Stimulated activated CD8-positive, alpha-beta memory T cell treated with anti-CD3 and anti-CD28 coated beads, Interleukin-2, amount 100 ng/mL, for 48 hours (primary cell): ENCODE measurements at places on chromosomes 12 and 14.

GRCh38 chr12:26623136-26623535, 209.9 kb downstream of the ITPR2 start:
- no peak for DNase-seq

DNA sequence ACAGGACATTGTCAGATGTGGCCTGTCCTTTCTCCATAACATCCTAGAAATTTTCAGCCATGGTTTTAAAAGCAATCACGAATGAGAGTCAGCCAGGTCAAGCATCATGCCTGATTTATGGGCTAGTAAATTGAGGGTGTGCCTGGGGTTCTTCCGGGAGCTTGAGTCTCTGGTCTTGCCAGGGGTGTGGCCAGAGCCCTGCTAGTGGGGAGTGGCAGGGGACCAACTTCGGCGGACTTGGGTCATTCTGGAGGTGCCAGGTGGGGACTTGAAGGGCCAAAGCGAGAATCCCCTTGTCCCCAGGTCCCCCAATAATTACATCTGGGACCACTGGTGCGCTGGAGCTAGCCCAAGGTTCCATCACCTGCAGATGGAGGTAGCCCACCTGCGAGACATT, 5.7 kb downstream of the OTUB2 start:
- no peak for DNase-seq

GRCh38 chr12:112179341-112179740, 54.0 kb downstream of the TRAFD1 start:
- DNase-seq, result no peak

GRCh38 chr12:51589060-51589459, 2.0 kb upstream of the SCN8A start:
- no peak for DNase-seq

DNA sequence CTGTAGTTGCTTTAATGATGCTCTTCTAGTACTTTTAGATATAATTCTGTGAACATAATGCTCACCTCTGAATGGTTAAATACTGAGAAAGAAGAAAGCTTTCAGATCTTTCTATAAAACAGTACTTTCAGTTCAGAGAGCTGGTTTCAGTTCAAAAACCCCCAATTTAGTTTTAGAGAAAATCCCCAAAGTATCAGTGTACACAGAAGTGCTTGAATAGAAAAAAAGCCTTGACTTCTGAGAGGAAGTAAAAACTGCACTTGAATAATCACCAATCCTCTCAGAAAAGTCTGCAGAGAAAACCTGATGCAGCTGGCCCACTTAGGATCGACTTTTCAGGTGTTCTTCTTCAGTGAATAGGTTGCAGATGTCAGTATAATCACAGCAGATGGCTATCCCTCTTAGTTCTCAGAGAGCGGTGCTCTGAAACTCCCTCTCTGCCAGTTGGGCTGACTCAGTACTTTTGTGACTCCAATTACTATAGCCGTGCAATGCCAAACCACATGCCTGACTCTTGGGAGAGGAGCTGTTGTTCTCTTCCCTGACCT, 616.3 kb downstream of the LRFN5 start:
- no peak for DNase-seq

DNA sequence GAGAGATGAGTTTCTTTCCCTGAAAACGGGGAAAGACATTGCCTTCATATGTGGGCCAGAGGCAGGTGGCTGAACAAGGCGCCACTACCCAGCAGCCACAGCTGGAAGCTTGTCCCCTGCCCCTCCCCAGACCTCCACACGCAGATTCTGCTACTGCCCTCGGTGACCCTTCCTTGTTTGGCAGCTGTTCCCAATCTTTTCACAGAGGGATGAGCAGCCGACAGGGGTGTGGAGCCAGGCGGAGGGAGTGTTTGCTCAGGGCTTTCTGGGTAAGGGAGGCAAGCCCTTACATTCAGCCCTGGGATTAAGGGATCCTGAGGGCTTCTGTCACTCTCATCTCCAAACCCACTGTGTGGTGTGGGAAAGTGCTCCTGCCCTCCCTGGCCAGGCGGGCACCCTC, 4.5 kb upstream of the KRT4 start:
- DNase-seq, result no peak

DNA sequence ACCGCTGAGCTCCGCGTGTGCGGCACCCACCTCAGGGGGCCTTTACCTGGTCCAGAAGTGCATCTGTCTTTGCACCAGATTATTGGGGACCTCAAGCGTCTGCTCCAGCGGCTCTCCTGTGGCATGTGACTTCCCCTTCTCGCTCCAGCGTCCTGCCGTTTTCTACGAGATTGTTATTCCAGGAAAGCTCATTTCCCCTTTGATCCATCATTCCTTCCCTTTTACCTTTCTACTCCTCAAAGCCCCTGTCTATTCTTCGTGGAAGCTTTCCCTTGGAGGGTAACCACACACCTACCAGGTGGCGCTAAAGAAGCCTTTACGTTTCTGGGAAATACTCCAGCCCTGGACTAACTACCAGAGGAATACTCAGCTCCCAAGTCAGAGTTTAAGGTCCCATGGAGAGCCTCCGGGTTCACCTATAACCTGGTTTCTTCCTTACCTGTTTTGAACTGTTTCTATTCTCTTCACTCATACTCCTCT, 1.5 kb downstream of the FKBP4 start:
- no peak for DNase-seq

DNA sequence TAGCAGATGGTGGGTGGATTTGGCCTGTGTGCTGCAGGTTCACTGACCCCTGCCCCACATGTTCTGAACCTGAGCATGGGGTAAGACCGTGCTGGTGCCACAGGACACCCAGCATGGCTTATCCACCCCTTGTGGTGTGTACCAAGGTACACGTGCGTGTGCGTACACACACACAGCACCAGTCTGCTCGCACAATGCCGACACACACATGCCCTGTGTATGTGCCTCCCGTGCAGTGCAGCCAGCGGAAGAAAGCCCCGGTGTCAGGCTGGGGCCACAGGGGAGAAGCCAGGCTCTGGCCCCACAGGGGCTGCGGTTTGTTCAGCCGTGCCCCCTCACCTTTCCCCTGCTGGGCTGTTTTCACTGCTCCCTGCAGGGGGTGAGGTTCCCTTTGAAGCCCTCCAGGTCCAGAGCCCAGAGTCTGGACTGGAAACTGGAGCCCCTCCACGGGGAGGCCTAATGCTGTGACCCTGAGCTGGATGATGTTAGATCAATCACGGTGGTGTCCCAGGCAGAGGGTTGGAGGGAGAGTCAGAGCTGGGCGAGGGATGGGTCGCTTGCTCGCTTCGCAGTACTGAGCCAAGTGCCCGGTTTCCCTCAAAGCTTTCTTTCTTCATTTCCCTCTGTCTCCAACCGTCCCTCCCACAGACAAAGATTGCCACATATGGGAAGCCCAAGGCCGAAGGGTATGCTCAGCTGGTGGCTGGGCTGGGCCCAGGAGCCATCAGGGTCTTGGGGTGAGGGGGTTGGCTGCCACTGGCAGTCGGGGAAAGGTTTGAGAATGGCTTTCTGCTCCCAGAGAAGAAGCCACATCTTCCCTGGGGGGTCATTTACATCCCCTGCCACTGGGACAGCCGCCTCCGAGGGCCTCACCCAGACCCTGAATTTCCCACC, 6.2 kb downstream of the DTX1 start:
- no peak for DNase-seq

- DNase-seq, result no peak
Measured at GRCh38 chr14:57974896-57975295, 109.0 kb upstream of the SLC35F4 start.

GRCh38 chr12:3378655-3379054, 112.3 kb upstream of the PRMT8 start:
- DNase-seq, result no peak

GRCh38 chr14:57352396-57353170, 37.8 kb upstream of the NAA30 start:
- no peak for DNase-seq

- no peak for DNase-seq
Measured at GRCh38 chr12:41941079-41941478, 203.6 kb downstream of the GXYLT1 start.

GRCh38 chr14:101834800-101835547, 73.5 kb downstream of the PPP2R5C start:
- no peak for DNase-seq

DNA sequence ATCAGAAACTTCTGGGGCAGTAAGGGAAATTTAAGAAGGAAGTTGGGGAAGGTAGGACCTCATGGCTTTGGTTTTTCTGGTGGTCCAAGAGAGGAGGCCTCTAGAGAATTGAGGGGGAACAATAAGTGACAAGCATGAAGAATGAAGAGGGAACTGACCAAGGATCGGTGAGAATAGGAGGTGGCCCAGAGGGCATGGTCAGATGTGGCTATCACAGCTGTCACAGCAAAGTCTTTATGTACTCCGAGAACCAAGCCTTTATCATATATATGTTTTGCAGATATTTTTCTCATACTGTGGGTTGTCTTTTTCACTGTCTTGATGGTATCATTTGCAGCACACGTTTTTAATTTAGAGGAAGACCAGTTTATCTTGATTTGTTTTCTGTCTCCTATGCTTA, 64.3 kb downstream of the PPP2R5C start:
- DNase-seq, result no peak

GRCh38 chr12:52494100-52494499, 1.0 kb upstream of the KRT6A start:
- DNase-seq, result no peak

DNA sequence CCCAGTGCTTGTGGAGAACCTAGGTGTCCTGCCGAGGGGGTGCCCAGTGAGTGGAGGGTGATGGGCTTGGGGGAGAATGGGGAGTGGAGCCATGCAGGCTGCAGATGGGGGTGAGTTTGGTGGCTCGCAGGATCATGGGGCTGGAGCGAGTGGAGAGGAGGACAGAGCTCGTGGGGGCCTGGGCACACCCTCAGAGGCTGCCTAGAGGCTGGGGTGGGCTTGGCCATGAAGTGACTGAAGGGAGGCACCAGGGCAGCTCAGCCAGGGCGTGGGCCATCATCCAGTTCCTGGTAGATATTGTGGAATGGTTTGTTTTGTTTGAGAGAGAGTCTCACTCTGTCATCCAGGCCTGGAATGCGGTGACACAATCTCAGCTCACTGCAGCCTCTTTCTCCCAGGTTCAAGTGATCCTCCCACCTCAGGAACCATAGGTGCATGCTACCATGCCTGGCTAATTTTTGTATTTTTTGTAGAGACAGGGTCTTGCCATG, 43.4 kb upstream of the AMN start:
- no peak for DNase-seq

- no peak for DNase-seq
Measured at GRCh38 chr12:47686645-47687240, 19.1 kb downstream of the RPAP3 start.
